HTR-8/SVneo (cell line): ENCODE measurements at places on chromosomes 3 and 15.
A peak's percentile ranks its signal among the peaks of the same experiment; 100 is the strongest.

GRCh38 chr15:63672369-63672768 lies 75.2 kb downstream of the FBXL22 start:
- DNase-seq, result no peak

DNA sequence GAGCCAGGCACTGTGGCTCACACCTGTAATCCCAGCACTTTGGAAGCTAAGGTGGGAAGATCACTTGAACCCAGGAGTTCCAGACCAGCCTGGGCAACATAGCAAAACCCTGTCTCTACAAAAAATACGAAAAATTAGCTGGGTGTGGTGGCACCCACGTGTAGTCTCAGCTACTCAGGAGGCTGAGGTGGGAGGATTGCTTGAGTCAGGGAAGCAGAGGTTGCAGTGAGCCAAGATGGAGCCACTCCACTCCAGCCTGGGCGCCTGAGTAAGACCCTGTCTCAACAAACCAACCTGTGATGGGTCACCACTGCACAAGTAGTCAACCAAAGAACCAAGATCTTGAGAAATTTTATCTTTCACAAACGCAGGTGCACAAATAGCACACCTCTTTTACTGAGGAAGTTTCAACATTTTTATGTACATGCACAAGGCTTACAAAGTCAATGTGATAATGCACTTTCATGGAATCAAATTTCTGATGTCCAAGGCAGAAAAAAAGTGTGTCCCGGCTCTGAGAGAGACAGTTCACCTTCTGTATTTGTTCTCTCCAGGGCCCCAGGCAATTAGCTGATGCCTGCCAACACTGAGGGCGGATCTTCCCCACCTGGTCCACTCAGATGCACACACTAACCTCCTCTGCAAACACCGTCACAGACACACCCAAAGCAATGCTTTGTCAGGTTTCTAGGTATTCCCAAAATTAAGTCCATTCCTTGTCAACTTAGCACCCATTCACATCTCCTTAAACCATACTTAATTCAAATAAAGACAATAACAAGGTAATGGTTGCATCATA lies 12.4 kb downstream of the ACAA1 start:
- DNase-seq, result no peak

- DNase-seq, result peak; percentile 54
These were observed 79.4 kb upstream of the ATP11B start for GRCh38 chr3:182713743-182714517.

- DNase-seq, result no peak
These were observed 32.5 kb upstream of the THSD4 start for GRCh38 chr15:71082803-71083202.

DNA sequence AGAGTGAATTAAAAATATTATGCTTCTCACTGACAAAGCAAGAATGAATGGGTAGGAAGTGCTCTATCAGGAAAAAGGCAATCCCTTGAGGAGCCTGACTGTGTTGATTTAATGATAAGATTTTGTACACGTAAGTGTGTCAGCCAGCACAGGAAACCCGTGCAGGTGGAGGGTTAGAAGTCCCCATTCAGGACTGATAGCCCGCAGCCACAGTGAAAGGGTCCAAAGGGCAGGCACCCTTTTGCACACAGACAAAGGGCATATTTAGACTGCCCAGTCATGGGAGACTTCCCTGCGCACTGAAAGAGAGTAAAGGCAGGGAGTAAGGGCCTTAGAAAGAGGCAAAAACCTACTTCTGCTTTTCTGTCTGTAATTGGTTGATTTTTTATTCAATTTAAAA lies 26.4 kb upstream of the SKIL start:
- no peak for DNase-seq

GRCh38 chr3:137008976-137009375 lies 51.2 kb downstream of the IL20RB start:
- DNase-seq, result no peak
